ENCODE measurements at places on chromosomes 12 and 14.

GRCh38 chr12:45327823-45328383, 112.0 kb downstream of the ANO6 start:
- DNase-seq = no peak

- no peak for DNase-seq
These were observed 7.9 kb upstream of the TINF2 start for GRCh38 chr14:24250354-24250753.

DNA sequence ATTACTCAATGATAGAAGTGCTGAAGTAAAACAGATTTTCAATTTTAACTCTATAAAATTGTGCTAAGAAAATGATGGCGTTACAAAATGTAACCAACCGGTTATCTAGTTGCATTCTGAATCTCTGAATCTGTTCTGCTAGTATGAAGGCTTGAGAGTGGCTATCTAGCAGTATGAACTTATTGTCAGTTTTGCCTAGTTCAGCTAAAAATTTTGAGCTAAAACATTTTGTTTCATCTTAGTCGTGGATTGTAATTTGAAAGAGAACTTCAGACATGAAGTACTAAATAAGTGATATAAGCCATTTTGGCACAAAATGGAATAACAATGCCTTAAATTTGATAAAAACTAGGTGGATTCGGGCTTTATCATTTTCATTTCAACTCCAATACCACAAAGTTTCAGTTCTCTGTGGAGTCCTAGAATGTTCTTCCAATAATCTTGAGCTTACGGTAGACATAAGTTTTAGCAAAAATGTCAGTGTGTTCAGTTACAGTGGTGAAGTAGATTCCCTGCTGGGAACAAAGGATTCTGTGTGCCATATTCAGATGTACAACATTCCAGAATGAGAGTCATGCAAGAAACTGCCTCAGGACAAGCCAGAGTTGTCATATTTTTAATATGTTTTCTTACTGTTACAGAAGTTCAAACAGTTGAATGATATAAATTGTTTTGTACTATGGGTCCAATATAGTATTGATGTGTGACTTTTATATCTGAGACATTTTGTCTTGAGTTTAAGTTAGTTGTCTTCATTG, 28.1 kb downstream of the ATP6V1D start:
- DNase-seq = no peak

GRCh38 chr14:70027785-70028428, 148.7 kb downstream of the SMOC1 start:
- DNase-seq = peak; percentile 87

GRCh38 chr12:129863938-129864337, 39.9 kb downstream of the TMEM132D start:
- DNase-seq = no peak

DNA sequence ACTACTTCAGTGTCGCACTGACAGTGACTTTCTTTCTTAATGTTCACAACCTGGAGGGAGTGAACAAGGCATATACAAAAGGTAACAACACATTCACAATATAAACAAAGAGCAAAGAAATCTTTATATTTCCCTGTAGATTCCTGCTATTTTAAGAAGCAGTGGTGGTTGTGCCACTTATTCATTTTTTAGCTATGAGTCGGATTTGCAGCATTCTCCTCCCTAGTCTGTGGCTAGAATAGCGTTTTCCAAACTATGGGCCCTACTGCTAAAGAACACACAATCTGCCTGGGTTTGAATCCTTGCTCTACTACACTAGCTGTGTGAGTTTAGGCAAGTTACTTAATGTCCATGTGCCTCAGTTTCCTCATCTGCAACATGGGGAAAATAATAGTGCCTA, 18.6 kb upstream of the MDM1 start:
- no peak for DNase-seq

GRCh38 chr12:50387487-50387886, 8.9 kb downstream of the FAM186A start:
- no peak for DNase-seq

DNA sequence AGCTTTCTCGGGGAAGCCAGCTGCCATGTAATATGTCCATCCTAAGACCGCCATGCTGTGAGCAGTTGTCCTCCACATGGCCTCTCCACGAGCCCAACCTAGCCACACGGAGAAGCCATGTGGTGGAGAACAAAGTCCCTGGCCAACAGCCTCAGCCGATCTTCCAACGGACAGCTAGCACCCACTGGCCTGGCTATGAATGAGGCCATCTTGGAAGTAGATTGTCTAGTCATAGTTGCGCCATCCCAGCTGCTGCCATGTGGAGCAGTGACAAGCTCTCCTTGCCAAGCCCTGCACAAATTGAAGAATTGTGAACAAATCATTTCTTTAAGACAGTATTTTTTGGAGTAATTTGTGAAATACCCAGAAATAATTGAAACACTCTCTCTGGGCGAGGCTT, 49.3 kb upstream of the USP44 start:
- DNase-seq = no peak

DNA sequence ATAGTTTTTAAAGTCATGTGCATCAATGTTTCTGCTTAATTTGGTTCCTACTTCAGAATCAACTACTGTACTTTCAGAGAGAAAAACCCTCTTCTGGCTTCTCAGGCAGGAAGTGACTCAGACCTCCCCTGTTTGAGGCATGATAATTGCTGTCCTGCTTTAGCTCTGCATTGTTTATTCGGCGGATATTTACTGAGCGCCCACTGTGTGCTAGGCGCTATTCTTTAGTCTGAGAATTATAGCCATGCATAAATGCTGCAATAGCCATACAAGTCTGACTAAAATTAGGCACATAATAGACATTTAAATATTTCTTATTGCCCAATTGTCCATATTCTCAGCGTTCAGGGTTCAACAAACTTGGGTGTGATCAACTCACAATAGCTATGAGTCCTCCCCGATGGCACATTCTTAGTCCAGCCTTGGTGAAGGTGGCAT, 6.1 kb upstream of the AMIGO2 start:
- no peak for DNase-seq

DNA sequence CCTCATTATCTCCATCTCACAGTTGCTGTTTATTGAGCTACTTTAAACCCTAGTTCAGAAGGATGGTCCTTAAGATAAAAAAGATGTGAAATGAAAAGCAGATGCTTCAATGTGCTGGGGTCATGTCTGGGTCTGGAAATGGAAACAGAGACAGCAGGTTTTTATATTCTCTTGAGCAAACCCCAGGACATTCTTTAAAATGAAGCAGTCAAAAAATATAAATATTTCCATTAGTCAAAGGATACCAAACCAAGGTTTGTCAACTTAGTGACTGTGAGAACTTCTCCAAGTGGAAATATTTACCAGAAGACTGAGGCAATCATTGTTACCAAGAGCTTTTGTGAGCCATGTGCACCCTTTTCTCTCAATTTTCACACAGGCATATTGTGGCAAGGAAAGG, 102.5 kb upstream of the DIO2 start:
- DNase-seq = no peak

GRCh38 chr12:40828593-40828990, 136.4 kb downstream of the CNTN1 start:
- no peak for DNase-seq

DNA sequence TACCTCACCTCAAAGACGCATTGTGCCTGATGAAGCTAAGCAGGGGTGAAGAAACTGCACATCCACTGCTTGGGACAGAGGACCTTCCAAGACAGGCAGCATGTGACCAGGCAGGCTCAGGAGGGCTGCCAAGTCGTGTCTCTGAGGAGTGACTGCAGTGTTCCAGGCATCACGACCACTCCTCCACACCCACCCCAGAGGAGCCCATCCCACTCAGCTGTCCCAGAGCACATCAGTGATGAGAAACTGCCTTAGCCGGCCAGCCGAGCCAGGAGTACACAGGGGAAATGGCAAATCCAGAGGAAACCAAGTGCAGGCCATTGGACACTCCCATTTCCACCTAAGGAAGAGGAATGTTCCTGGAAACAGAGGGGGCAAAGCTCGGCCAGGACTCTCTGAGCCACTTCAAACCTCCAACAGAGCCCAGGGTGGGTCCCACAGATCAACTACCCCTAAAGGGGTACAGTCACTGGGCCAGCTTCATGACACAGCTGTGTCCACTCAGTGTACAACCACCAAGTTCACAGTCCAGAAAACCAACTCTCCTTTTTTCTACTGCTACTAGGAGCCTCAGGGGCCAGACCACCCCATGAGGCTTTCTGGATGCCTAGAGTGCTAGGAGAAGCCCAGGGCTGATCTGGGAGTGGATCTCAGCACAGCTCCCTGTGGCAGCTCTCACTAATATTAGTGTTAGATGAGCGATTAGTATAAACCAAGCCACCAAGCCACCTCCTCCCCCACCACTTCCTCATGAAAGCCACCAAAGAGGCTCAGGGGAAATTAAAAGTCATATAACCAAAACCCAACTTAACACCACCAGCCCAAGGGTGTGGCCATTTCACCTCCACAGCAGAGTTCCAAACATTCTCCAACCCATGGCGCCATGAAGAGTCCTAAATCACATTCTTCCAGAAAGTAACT, 15.4 kb downstream of the PXN start:
- DNase-seq = no peak

- no peak for DNase-seq
These were observed 71.1 kb downstream of the PPP1R36 start for GRCh38 chr14:64620910-64621309.

DNA sequence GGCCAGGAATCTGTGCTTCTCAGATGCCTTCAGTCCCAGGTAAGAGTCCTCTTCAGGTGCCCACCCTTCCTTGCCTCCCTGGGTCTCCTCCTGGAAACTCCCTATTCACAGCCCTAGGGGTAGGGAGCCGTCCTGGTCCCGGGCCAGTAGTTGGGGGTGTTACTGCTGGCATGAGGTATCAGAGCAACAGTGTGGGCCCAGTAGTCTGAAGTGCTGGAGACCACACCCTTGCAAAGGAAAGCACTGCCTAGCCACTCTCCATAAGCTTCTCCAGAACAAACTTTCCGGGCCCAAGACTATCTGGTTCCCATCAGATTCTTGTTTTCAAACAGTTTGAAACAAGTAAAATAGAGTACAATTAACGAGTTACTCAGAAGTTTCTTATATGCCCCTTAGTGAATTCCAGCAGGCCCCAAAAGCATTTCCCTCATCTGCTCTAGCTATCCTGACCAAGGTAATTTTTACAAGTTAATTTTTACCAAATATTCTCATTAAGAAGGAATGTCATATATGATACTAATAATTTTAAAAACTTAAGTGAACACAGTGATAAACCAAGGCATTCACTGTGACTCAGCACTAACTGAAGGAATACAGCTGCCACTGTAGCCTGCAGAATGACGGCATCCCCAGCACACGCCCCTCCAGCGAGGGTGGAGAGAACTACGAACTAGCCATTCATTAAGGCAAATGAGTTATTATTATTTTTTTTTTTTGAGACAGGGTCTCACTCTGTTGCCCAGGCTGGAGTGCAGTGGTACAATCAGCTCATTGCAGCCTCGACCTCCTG, 49.4 kb downstream of the MOK start:
- no peak for DNase-seq

GRCh38 chr12:54443446-54443845, 24.4 kb upstream of the ITGA5 start:
- DNase-seq = no peak

DNA sequence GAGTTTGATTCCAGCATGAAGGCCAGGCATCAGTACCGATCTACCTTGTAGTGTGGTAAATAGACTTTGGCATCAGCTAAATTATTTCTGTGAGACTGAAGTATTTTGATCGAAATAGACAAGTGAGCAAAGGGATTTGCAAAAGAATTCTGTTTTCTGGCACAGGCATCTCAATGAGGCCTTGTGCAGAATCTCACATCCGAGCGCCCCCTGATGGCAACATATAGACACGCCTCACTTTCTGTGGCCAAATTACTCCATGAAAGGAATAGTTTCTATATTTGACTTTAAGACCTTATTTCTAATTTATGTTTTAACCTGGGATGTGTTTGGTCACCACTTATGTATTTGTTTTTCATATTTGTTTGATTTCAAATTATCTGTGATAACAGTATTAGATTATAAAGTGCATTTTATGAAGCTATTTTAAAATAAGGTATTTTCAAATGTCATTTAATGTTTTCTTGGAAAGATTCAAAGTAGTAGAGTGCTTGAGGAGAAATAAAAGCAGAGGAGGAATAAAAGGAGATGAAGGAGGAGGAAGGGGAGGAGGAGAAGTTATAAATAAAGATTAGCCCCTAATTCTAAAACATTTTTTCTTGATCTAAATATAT, 731.9 kb downstream of the NRXN3 start:
- DNase-seq = no peak

DNA sequence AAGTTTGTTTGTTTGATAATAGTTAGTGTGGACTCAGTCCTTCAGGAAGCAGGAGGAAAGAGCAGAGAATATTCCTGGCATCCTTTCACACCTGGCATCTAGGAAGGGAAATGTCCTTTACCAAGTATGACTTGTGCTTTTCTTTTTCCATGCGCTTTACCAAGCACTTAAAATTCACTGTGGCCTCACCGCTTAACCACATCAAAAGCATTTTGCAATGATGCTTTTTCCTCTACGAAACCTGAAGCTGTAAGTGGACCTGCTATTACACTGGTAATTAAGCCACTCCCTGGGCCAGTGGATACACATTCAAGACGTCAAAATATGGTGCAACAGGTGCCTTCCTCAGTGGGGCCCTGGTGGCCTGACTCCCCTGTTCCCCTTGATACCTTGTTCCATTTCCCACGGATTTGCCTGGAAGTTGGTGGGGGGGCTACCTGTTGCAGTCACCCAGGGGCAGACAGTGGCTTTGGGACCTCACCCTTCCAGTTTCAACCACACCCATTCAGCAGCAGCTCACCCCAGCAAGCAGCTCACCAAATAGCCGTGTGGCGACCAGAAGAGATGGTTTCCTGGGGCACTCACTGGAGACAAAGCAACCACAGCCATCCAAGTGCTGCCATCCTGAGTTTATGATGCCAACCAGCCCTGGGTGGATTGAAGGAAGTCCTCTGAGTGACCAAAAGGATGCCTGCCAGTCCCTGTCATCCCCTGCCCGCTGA, 14.2 kb upstream of the FZD10 start:
- no peak for DNase-seq

GRCh38 chr12:94879542-94879941, 124.0 kb downstream of the NDUFA12 start:
- no peak for DNase-seq

DNA sequence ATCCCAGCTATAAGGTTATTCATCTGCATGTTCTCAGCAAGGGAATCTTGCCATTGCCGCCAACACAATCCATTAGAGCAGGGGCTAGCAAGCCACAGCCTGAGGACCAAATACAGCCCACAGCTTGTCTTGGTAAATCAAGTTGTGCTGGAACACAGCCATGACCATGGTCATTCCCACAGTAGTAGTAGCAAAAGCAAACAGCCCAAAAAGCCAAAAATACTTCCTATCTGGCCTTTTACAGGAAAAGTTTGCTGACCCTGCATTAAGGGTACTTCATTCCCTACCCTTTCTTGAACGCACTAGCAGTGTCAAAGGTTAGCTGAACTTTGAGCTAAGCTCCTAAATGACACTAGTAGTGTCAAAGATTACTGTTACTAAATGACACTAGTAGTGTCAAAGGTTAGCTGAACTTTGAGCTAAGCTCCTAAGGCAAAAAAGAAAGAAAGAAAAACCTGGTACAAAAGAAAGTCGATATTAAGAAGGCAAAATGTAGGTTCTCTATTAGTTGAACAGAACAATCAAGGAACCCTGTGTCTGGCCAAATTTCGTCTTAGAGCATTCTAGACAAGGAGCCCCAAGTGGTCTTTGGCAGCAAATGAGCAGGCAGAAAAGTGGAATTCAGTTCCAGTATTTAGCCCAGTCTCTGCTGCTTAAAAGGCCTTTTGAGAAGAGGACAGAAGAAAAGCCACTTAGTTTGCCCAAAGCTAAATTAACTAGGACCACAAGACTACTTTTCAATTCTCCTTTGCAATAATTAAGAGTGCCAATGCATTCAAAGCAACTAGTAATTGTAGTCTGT, 67.7 kb downstream of the NT5DC3 start:
- no peak for DNase-seq

- DNase-seq = no peak
These were observed 9.8 kb downstream of the NRDE2 start for GRCh38 chr14:90321891-90322290.

- DNase-seq = no peak
These were observed 363 bp upstream of the LMO3 start for GRCh38 chr12:16606201-16606849.
